T-helper 2 cell (primary cell): ENCODE measurements at places on chromosomes 11 and 22.

- no peak for DNase-seq
These were observed 5.4 kb upstream of the C11orf87 start for GRCh38 chr11:109416601-109417000.

GRCh38 chr22:39094717-39095389 is 2.2 kb upstream of the APOBEC3H start:
- no peak for DNase-seq

- DNase-seq = no peak
These were observed 157.9 kb downstream of the NCAM1 start for GRCh38 chr11:113119074-113119473.

DNA sequence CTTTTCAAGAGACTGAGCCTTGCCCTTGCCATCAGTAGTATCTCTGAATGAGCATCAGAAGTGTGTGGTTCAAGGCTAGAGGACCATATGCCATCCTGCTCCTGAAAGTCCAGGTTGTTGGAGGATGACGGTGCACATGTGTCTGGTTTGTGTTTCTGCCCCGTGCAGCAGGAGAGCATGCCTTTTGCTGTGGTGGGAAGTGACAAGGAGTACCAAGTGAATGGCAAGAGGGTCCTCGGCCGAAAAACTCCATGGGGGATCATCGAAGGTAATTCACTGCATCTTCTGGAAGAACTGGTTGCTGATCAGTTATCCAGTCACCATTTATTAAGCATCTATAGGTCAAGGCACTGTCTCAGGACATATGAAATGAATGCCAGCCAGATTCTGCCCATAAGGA is 6.1 kb upstream of the WBP2NL start:
- DNase-seq = no peak
